Colonic mucosa (tissue), 4 donors: ENCODE measurements at places on chromosomes 6 and 20.

DNA sequence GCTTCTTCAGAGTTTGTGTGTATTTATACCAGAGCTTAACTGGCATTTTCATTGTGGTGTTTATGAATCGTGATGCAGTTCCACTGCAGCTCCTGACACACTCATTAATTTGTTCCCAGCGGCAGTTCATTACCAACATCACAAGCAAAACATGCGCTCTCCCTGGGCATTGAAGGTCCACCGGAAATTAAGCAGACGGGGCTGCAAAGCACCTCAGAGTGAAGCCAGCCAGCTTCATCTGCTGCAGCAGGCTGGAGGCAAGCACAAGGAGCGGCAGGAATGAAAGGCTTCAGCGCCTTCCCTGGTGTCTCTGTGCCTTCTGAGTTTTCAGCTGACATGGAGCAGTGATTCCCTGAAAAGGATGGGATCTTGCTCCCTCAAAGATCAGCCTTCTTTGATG, 246.0 kb upstream of the SPTLC3 start:
- no peak for DNase-seq

- no peak for DNase-seq
These were observed 256.1 kb downstream of the TBX18 start for GRCh38 chr6:84508334-84508733.

- peak; percentile 23 for DNase-seq
These were observed 96.6 kb downstream of the HAO1 start for GRCh38 chr20:7843613-7844012.

DNA sequence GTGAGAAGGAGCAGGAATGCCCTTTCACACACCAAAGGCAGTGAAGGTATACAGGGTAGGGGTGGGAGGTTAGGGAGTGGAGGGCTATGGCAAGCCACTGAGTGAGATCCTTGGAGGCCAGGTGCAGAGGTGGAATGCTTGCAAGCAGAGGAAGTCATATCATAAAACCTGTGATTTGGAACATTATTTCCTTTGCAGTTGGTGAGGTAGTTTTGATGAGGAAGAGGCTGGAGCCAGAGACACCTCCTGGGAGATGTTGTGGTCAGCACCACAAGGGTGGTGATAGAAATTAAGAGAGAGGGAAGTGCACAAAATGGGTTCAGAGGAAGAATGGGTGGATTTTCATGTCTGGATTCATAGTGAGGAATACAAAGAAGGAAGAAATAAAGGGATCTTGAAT, 73.0 kb downstream of the PLCB4 start:
- no peak for DNase-seq

- no peak for DNase-seq
These were observed 51.6 kb upstream of the ASIP start for GRCh38 chr20:34189572-34190163.

GRCh38 chr6:157276134-157276532, 47.2 kb downstream of the TMEM242 start:
- DNase-seq, result no peak

- DNase-seq, result no peak
These were observed 101.6 kb downstream of the DACT2 start for GRCh38 chr6:168217880-168218537.

DNA sequence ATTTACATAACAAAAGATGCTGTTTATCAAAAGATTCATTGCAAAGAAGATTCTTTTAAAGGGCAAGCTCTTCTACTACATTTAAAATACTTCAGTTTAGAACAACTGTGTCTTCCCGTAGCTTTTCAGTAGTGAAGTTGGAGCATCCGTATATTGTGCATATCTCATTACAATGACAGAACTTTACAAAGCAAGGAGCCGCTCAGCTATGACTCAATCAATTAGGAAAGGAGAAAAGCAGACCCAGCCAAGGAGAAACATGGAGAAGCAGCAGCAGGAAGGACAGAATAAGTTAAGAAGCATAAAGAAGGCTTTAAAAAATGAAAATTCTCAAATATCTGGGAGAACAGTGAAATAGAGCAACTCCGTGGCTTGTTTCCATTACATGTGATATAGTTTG, 132.6 kb upstream of the SMLR1 start:
- DNase-seq, result no peak

GRCh38 chr6:157879034-157879872, 56.2 kb downstream of the SNX9 start:
- no peak for DNase-seq

DNA sequence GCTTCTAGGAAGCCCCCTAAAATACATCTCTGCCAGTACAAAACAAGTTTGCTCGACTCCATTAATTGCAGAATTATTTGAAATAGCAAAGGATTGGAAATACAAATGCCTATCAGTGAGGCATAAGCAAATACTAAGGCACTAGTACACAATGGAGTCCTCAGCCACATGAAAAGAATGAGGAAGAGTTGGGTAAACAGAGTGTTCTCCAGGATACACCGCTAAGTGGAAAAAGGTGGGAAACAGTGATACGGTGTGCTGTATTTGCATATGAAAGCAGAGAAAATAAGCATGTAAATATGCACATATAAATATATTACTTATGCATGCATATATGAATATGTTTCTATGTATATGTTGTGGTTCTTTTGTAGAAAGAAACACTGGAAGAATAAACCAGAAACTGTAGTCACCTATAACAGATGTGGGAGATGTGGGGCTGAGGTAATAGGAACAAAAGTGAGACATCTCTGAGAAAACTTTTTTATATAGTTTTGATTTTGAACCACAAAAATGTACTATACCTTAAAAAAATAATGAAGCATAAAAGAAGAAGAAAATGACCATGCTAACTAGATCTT, 143.4 kb upstream of the MYLIP start:
- DNase-seq, result no peak

GRCh38 chr6:169826697-169827096, 75.3 kb downstream of the ERMARD start:
- DNase-seq, result no peak

DNA sequence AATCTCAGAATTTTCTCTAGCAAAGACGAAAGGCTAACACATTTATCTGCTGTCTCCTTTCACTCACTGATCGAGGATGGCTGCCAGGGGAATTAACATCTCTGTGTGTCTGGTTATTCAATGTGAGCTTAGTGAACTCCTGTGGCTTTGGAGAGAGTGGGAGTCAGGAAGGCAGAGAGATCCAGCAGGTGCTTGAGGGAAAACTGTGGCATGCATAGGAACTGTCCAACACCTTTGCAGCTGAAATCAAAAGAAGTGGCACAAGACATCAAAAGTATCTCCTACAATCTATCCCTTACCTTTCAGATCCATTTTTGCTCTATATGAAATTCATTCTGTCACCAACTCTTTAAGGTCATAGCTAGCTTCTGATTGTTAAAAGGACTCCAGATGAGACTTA, 11.8 kb upstream of the FAM184A start:
- no peak for DNase-seq

DNA sequence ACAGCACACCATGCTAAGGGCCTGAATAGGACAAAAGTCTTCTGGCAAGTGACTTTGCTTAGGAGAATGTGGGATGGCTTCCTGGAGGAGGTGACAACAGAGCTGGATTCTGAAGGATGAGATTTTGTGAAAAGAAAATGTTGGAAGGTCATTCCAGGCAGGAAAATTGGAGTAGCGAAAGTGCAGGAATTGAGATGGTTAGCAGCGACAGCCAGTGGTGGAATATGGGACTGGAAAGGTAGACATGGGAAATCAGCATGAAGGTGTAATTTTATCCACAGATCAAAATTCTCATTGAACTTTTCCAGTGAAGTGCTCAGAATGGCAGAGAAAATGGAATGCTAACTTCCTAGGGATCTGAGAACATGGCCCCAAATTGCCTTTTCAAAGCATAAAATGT, 5.7 kb upstream of the BACH2 start:
- DNase-seq, result no peak

GRCh38 chr6:166237617-166238016, 70.0 kb upstream of the TBXT start:
- no peak for DNase-seq

GRCh38 chr6:53437557-53438202, 88.9 kb upstream of the ELOVL5 start:
- DNase-seq, result peak; percentile 21
